ENCODE measurements at places on chromosomes 12 and 14.

DNA sequence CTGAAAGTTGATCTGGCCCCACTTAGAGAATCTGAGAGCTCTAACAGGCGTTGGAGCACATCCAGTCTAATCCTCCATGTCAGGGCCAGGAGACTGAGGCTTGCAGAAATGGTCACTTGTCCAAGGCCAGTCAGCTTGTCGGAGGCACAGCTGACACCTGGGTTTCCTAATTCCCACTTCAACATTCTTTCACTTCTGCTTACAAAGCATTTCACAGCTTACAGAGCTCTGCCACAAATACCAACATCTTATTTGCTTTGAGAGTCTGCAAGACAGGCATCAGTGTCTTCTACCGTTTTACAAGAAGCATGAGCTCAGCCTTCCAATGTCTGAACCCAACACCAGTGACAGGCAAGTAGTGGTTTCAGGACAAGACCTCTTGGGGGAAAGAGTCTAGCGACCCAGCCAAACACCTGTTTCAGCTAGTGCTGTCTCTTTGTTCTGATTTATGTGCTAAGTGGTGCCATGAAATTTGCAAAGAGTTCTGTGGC lies 31.8 kb downstream of the ISCA2 start:
- no peak for DNase-seq

GRCh38 chr12:88448337-88448915 lies 131.8 kb downstream of the KITLG start:
- DNase-seq, result no peak

GRCh38 chr12:53747095-53747494 lies 4.7 kb downstream of the CISTR start:
- no peak for DNase-seq

GRCh38 chr12:80862531-80862930 lies 75.2 kb downstream of the LIN7A start:
- DNase-seq, result no peak

GRCh38 chr12:43277651-43278540 lies 274.1 kb downstream of the ADAMTS20 start:
- DNase-seq, result no peak

- DNase-seq, result no peak
These were observed 107.3 kb downstream of the PIWIL1 start for GRCh38 chr12:130444986-130445385.

DNA sequence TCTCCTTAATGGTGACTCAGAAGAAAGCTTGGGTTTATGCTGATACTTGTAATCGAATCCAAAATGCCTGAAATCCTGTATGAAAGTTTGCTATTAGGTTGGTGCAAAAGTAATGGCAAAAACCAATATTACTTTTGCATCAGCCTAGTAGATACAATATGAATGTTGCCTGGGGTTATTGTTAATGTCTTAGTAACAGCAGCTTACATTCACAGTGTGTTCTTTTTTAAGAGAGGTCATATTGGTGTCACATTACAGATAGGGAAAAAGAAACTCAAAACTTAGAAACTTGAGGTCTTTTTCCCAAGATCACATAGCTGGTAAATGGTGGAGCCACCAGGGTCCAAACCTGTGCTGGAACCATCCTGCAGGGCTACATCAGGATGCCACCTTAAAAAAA lies 25.2 kb downstream of the SRGAP1 start:
- DNase-seq, result no peak

All from NCI-H1048 (cell line).